Activated T-cell treated with anti-CD3 and anti-CD28 coated beads for 24 hours (primary cell): ENCODE measurements at places on chromosomes 5 and 9.

GRCh38 chr5:107820429-107820828 is 149.7 kb upstream of the EFNA5 start:
- DNase-seq: no peak

- no peak for DNase-seq
These were observed 45.7 kb downstream of the POC5 start for GRCh38 chr5:75671506-75671905.

DNA sequence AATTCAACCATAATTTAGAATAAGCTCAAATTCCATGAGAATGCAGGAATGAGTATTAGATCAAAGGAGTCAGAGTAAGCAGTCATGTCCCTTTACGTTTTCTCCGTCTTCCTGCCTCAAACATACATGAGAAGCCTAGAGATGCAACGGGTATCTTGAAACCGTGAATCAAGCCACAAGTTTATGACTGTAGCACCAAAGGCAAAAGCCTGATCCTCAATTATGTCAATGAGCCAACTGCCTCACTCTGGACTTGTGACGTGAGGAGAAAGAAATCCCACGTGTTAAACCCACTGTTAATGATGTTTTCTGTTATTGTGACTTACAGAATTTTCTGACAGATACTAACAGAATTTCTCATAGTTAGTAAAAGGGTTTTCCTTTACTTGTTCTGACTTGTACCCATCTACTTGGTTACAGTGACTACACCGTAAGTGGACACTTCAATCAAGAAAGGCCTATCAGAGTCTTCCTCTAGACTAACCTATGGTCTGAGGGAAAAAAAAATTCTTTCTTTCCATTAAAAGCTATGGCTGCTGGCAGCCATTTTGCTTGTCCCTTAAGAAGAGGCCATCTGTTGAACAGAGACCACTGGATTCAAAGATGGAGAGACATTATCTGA is 35.3 kb upstream of the HK3 start:
- no peak for DNase-seq

DNA sequence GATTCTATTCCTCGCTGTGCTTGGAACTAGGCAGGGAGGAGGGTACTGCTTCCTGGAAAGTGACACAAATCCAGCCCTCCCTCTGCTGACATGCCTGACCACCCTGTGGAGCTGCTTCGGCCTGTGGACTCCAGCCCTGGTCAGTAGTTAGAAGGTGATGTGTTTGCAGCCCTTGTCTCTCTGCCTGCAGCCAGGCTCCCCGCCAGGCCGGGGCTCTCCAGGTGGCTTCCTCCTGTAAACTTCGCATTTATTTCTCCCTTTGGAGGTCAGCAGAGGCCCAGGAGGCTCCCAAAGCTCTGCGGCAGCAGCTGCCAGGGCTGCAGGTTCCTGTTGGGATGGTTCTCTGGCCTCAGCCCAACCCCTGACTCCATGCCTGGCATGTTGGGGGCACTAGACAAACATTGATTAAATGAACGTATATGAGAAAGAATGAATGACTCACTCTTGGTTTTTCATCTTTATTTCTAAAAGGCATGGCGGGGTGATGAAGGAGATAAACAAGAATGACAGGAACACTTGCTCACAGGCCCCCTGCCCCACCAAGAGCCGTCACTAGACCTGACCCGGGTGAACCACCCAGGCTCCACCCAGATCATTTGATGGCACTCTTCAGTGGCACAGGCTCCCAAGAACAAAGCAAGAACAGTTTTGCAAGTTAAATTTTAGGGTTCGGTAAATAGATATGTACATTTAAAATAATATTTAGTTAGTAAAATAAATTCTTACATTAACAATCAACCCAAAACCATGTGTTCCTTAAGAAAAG is 8.4 kb upstream of the IRX2 start:
- DNase-seq: no peak

DNA sequence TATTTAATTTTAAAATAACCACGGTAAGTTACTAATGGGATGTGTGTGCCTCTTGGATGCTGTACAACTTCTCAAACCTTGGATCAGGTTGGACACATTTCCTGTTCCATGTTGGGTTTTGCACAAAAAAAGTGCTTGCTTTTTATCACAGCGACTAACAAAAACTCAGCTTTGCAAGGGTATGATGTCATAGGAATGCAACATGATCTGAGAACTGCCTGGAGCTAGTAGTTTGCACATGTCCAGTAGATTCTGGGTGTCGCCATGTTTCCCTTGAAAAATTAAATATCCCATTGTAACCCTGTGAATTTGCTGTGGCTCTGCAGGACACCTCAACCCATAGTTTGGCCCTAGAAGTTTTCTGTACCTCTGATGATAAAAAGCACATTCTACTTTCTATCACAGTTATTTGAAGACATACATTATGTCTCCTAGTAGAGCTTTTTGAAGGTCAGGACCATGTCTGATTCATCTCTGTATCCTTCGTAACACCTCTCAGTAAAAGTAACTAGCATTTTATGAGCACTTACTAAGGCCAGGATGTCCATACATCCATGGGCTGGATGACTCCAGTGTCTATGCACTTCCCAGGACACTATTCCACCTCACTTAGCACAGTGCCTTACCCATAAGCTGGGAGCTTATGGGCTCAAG is 11.5 kb upstream of the FRMPD1 start:
- DNase-seq: no peak

DNA sequence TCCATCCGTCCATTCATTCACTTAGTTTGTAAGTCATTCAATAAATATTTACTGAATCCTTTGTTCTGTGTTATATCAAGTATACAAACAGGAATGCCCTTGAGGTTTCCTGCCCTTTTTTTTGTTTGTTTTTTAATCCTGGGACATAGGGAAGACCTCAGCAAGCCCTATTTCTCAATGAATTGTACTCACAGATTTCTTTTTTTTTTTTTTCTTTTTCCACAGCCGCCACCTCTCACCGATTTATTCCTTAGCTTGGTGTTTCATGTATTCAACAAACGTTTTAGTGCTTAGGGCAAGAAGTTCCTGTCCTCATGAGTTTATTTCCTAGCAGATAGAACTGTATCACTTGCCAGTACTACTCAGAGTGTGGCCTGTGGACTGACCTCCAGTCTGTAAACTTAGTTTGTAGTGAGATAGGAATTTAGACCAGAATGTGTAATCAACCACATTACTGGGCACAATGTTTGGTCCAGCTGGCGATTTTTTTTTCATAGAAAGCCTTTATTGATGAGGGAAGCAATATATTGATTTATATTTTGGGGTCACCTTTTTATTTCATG is 35.4 kb upstream of the C5orf47 start:
- DNase-seq: no peak

GRCh38 chr5:60457233-60457632 is 242.7 kb downstream of the DEPDC1B start:
- no peak for DNase-seq

DNA sequence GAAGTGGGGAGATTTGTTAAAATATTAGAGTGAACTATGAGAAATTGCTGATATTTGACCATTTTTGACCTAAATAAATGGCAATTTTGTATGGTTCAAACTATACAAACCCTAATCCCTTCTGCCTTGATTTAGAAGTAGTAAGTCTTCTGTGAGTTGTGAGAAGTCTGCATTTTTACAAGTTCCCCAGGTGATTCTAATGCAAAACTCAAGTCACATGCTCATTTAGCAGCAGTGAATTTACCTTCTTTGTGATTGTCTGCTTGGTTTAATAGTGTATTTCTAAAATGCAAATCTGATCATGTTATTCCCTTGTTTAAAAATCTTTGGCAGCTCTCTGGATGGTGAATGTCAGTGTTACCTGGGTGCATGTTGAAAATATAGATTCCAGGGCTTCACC is 2.8 kb downstream of the MEGF10 start:
- no peak for DNase-seq

DNA sequence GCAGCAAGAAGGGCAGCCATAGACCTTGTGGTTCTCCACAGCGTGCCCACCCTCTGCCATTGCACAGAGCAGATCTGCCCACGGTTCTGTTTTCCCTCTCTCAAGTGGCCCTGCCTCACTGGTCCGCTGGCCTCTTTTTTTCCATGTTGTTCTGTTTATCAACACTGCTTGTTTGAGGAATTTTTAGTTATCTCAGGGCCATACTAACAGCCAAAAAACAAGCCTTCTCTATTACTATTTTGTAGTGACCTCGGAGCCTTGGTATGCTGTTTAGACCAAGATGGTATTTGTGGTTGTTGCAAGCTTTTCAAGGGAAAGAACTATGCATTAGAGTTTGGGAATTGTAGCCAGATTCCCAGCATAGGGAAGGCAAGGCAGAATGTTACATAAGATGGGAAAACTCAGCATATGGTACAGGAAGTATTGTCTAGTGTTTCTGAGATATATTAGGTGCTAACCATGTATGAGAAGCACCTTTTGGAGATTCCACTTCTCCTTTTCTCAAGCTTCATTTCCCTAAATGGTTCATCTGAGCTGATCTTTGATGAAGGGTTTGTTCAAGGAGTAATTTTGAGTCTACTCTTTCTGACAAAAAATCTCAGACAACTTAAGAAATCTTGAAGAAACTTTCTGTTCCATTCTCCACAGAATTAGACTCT is 54.3 kb downstream of the NUP214 start:
- DNase-seq: no peak

- no peak for DNase-seq
These were observed 538.2 kb upstream of the ZNF462 start for GRCh38 chr9:106324591-106325280.

GRCh38 chr5:131281133-131281867 is 17.4 kb downstream of the CDC42SE2 start:
- DNase-seq: no peak

DNA sequence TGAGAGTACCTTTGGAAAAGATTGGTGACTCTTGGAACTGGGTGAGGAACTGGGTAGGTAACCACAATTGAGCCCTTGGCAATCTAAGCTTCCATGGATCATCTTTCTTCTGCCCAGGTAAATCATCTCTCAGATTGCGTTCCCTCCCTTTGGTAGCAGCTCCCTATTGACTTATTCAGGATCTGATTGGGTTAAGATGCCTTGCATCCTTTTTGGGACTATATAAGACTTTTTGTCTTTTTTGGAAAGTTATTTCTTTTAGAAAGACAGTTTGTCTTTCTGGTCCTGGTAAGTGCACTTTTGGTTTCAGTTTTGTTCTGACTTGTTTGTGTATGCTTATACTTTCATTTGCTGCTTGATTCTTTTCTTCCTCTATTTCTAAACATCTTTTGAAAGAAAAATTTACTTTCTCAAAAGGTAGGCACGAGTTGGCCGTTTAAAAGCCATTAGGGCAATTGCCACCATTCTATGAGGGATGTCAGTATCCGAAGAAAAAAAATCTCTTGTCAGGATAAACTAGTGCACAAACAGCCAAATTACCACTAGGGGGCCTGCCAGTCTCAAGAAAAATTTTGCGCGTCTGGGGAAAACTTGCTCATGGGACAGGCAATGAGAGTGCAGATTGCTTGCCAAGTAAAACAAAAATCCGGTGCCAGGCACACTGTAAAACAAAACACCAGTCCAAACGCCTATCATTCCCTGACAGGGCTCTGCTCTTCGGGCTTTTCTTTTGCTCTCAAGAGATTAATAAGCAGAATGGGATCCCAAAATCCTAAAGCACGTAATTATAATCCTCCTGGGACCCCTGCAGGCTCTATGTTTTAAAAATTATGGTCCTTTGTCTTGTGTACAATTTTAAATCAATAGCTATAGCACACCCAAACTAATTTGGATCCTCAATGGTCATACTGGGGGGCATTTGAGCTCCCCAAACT is 12.8 kb downstream of the OR1J1 start:
- DNase-seq: peak; percentile 60

DNA sequence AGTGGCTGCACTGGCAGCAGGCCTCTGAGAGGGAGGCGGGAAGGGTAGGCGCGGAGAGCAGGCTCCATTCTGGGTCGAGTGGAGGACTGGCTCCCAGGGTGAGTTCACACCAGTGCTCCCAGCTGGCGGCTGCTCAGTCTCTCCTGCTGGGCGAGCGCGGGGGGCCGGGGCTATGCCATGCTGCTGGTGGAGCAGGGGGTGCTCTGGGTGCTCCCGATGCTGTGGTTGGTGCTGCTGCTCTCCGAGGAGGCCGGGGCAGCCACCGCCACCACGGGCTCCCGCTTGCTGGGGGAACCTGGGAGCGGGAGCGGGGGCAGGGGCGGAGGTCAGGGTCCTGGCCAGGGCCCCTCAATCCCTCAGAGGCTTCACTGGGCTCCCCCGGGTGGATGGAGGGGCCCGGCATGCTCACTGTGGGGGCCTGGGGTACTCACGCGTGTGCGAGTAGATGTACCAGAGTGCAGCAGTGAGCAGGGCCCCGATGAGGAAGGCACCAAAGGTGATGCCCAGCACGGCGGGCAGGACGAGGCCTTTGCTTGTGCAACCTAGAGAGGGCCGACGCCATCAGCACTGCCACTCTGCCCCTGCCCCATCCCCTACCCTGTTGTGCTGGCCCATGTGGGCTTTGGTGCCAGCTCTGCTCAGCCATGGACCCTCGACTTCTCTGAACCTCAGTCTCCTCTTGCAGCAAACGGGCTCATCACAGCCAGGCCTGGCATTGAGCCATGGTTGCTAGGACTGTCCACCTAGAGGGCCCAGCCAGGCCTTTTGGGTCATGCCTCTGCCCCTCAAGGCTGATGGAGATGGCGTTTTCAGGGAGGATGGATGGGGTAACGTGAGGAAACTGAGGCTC is 13.1 kb downstream of the FPGS start:
- DNase-seq: no peak

- no peak for DNase-seq
These were observed 3.3 kb downstream of the NACC2 start for GRCh38 chr9:136091582-136092352.

- DNase-seq: no peak
These were observed 32.4 kb downstream of the MUSK start for GRCh38 chr9:110700953-110701352.

GRCh38 chr5:154228696-154229095 is 38.2 kb downstream of the GALNT10 start:
- no peak for DNase-seq

DNA sequence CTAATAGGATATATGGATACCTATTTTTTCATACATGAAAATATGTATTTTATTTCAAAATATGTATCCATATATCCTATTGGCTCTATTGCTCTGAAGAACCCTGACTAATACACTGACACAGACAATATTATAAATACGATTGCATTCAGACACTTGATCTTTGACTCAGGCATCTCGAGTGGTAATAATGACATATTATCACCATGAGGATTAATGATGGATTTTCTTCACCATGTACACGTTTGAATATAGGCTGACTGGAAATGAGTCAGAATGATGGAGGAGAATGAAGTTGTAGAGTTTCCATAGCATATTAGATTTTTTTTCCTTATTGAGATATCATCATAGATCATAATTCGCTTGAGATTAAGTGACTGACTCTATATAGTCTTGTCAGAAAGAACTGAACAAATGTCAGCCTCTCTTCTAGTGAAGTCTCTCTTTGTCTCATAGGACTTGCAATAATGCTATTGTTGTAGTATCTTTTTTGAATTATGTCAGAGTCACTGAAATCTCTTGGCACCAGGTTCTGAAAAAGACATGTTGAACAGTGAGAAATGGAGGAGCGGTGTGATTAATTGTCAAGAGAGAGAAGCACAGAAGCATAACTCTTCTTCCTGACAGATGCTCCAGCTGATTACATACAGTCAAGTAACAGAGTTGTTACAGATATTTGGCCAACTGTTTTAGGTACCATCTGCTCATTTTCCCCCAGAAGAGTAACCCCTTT is 41.4 kb upstream of the SLCO6A1 start:
- no peak for DNase-seq
